T-helper 2 cell treated with Interferon-gamma antibody and Interleukin-4, amounts not matched to agents 5 μg/mL and 100 μg/mL, for 36 hours (primary cell): ENCODE measurements at places on chromosomes 16 and 17.

GRCh38 chr16:21033704-21034103 lies 116.9 kb downstream of the DNAH3 start:
- DNase-seq = no peak

- no peak for DNase-seq
Measured at GRCh38 chr17:67265436-67266019, 20.5 kb upstream of the HELZ start.

- DNase-seq = no peak
Measured at GRCh38 chr17:43979671-43980070, 24.8 kb upstream of the NAGS start.

GRCh38 chr17:12857592-12857991 lies 68.3 kb downstream of the ARHGAP44 start:
- DNase-seq = no peak

GRCh38 chr16:23966597-23967394 lies 131.0 kb downstream of the PRKCB start:
- DNase-seq = no peak

GRCh38 chr17:2137342-2138098 lies 82.6 kb downstream of the HIC1 start:
- no peak for DNase-seq

- DNase-seq = no peak
Measured at GRCh38 chr16:14548933-14549788, 80.9 kb downstream of the PARN start.

GRCh38 chr17:76081295-76082210 lies 2.6 kb downstream of the ZACN start:
- no peak for DNase-seq

GRCh38 chr17:69523244-69523861 lies 108.9 kb downstream of the MAP2K6 start:
- no peak for DNase-seq

DNA sequence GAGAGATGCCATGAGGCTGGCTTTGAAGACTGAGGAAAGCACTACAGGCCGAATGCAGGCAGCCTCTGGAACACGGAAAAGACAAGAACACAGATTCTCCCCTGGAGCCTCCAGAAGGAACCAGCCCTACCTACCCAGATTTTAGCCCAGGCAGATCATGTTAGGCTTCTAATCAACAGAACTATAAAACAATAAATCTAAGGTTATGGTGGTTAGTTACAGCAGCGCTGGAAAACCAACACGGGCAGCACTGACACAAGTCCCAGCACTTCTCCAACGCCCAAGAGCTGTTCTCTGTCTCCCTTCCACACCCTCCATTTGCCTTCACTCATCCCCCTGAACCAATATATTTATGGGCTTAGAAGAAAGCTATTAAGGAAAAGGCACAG lies 7.5 kb downstream of the ANKRD11 start:
- DNase-seq = no peak

GRCh38 chr17:58666858-58667267 lies 25.0 kb downstream of the TEX14 start:
- peak; percentile 13 for DNase-seq

DNA sequence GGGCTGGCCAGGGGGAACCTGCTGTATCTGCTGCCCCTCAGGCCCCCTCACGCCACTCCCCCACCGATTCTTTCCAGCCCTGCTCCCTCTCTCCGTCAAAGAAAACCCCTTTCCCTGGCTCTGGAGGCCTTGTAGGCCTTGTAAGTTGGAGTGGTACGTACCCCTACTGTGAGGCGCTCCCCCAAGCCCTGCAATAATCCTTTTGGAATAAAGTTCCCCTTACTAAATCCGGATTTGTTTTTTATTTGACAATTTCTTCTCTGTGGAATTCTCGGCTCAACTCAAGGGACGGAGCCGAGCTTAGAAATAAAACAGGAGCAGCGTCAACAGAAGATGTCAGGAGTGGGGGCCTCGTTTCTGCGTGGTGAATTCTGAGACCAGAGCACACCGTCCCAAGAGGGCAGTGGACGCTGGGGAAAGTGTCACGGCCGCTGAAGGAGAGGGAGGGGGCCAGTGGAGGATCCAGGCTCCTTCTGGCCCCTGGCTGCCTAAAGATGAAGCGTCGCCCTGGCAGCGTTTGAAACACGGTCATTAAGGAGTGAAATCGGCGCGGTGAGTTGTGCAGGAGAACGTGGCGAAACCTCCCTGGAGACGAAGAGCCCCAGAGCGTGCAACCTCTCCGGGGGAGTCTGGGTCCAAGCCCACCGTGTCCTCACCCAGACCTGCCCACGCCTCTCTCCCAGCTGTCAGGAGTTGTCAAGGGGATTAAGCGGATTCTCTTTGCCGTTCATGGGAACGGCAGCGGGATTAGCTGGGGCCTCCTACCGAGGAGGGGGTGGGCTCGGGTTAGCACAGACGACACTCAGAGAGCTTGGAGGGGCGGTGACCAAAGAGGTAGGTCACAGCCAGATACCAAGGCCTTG lies 47.0 kb downstream of the SLC7A5 start:
- DNase-seq = no peak

- DNase-seq = no peak
Measured at GRCh38 chr16:8720080-8720966, 45.9 kb downstream of the ABAT start.

- DNase-seq = peak; percentile 66
Measured at GRCh38 chr17:4678448-4679026, 25.4 kb downstream of the PELP1 start.

- DNase-seq = peak; percentile 77
Measured at GRCh38 chr17:43760254-43760852, 1.8 kb upstream of the SOST start.

GRCh38 chr17:15929941-15930340 lies 15.0 kb upstream of the ADORA2B start:
- no peak for DNase-seq

DNA sequence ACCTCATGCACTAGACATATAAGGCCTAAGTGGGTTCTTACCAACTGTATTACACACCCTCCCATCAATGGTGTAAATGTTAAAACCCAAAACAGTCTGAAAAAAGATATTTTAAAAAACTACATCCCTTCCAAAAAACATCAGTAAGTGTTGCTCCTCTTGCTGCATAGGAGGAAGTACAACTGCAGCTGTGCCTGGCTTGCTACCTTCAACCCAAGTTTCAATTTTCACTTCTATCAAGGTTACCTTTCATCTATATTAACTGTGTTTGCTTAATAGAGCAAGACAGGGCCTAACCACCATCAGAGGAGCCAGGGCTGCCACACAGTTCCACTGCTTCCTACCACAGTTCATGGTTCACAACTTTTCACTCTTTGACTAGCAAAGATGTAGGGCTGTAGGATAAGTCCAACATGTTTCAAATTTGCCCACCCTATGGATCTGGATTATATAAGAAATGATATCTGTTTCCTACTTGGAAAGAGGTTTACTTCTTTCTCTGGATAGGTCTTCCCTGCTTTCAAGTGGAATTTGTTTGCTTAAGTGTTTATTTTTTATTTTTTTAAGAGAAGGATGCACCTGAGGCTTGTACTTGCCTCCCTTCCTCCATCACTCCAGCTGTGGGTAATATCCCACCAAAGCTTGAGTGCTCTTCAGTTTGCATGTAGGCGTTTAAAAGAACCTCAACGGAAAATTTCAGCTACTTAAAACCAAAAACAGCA lies 56.7 kb downstream of the GRB7 start:
- no peak for DNase-seq

GRCh38 chr17:34703533-34703932 lies 124.2 kb downstream of the TMEM132E start:
- no peak for DNase-seq

- DNase-seq = no peak
Measured at GRCh38 chr16:19802612-19803011, 82.0 kb downstream of the GPRC5B start.

DNA sequence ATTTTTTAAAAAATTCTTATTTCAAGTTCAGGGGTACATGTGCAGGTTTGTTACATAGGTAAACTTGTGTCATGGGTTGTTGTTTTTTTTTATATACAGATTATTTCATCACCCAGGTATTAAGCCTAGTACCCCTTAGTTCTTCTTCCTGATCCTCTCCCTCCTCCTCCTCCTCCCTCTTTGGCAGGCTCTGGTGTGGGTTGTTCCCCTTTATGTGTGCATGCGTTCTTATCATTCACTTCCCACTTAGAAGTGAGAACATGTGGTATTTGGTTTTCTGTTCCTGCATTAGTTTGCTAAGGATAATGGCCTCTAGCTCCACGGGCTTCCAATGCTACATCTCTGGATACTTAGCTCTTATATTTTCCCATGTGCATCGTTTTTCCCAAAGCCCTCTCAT lies 404.4 kb downstream of the HAPSTR1 start:
- no peak for DNase-seq

- no peak for DNase-seq
Measured at GRCh38 chr17:34614698-34615097, 35.3 kb downstream of the TMEM132E start.

GRCh38 chr17:77200711-77201110 lies 59.9 kb downstream of the SEC14L1 start:
- no peak for DNase-seq

- no peak for DNase-seq
Measured at GRCh38 chr17:27496005-27496404, 39.8 kb downstream of the KSR1 start.

DNA sequence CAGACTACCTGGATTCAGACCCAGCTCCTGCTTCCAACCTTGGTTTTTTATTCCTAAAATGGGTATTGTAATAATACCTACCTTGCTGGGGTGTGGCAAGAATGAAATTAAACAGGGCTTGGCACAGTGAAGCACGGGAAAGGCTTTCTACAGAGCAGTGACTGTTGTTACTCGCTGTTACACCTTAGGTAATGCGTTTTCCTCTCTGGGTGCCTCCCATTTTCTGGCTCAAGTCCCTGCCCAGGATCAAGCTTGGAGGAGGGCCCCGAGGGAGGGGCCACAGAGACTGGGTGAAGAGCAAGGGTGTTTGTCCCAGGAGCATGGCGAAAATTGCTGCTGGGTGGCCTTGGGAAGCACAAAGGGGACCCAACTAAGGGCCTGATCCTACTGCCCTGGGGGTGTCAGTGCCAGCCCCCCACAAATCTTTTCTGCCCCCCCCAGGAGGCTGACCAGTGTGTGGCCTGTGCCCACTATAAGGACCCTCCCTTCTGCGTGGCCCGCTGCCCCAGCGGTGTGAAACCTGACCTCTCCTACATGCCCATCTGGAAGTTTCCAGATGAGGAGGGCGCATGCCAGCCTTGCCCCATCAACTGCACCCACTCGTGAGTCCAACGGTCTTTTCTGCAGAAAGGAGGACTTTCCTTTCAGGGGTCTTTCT lies 13.3 kb downstream of the MIEN1 start:
- no peak for DNase-seq

DNA sequence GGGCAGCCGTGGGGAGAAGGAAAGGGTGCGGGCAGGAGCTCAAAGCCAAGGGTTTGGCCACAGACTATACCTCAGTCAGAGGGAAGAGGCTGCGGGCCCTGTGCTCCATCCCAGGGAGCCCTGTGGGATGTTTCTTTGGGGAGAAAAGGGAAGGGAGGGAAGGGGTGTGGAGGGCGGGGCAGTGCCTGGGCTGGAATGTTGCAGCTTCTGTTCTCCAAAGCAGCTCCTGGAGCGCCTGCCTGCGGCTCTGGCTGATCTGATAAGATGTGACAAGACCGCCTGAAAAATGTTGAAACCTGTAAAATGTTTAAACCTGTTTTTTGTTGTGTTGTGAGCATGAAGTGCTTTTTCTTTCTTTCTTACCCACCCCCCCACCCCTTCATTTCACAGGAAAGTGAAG lies 32.8 kb downstream of the WNT3 start:
- no peak for DNase-seq

GRCh38 chr16:28607116-28607623 lies 2.7 kb downstream of the SULT1A1 start:
- DNase-seq = no peak

GRCh38 chr16:74320707-74321106 lies 24.1 kb downstream of the PSMD7 start:
- DNase-seq = no peak

- no peak for DNase-seq
Measured at GRCh38 chr16:1146409-1146808, 6.5 kb upstream of the CACNA1H start.

- no peak for DNase-seq
Measured at GRCh38 chr17:41024697-41025096, 2.3 kb downstream of the KRTAP1-5 start.

GRCh38 chr17:38727736-38728135 lies 2.4 kb upstream of the CISD3 start:
- peak; percentile 85 for DNase-seq

- no peak for DNase-seq
Measured at GRCh38 chr17:79325709-79326430, 251.2 kb downstream of the ENGASE start.

GRCh38 chr16:88742896-88743605 lies 36.7 kb downstream of the CTU2 start:
- DNase-seq = no peak

GRCh38 chr16:82949016-82949415 lies 322.2 kb downstream of the CDH13 start:
- DNase-seq = no peak

- DNase-seq = no peak
Measured at GRCh38 chr17:66441101-66441661, 138.8 kb downstream of the PRKCA start.

DNA sequence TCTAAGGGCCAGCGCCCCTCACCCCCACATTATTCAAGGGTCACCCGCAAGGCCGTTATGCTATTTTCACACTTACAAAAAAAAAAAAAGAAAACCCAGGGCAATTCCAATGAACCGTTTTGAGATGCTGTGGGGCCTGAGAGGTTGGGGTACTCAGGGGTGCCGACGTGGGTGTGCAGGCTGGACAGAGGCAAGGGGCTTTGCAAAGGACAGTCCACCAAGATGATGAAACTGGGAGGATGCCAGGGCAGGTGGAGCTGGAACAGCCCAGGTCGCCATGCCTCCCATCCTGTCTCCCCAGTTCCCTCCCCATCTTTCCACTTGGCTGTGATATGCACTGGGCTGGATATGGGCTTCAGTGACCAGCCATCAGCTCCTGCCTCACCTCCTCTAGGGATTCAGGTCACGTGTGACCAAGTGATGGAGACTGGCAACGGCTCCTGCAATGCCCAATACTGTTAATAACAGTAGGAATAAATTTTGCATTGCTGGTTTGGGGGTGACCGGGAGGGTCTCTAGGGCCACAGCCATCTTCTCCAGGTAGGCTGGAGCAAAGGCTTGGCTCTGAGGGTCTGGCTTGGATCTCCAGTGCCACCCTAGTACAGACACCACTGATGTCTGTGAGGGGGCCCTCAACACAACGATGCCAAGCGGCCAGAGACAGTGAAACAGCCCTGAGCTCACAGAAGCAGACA lies 151.3 kb upstream of the TNRC6C start:
- no peak for DNase-seq

- no peak for DNase-seq
Measured at GRCh38 chr16:80265624-80266306, 275.0 kb upstream of the DYNLRB2 start.

GRCh38 chr17:30831257-30831656 lies 509 bp upstream of the ATAD5 start:
- DNase-seq = no peak

- no peak for DNase-seq
Measured at GRCh38 chr16:81491541-81492188, 47.1 kb downstream of the CMIP start.

DNA sequence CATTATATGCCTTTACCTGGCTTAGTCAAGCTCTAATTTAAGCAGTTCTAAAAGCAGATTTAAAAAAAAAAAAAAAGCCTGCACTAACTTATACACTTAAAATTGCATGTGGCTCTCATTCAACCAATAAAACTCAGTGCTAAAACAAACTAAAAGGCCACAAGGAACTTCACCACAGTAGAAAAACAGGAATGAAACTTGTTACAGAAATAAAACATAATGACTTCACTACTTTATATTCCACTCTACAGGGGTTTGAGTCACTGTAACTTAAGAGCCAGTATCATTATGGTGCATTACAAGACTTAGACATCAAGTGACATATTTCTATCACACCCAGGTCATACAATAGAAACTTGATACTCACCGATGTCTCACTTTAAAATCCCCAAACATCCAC lies 11.1 kb downstream of the CA10 start:
- DNase-seq = no peak
